Fibroblast of skin of left quadriceps (primary cell): ENCODE measurements at places on chromosomes 11 and 22.

DNA sequence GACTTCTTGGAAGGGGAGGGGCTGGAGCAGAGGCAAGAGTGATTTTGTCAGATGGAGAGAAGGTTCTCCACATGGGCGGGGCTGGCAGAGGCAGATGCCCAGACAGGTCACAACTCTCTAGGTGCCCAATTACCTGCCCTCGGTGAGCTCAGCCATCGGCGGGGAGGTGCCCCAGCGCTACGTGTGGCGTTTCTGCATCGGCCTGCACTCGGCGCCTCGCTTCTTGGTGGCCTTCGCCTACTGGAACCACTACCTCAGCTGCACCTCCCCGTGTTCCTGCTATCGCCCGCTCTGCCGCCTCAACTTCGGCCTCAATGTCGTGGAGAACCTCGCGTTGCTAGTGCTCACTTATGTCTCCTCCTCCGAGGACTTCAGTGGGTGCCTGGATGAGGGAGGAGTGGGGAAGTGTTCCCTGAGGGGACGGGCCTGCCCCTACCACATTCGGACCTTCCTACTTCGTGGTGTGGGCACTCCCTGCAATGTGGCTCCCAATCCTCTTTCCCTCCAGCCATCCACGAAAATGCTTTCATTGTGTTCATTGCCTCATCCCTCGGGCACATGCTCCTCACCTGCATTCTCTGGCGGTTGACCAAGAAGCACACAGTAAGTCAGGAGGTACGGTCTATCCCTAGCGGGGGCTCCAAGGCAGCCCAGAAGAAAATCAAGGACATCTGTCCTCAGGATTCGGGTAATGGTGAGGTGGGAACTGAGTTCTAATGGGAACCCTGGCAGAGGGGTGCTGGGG, 15.6 kb downstream of the PGAP2 start:
- DNase-seq = no peak

DNA sequence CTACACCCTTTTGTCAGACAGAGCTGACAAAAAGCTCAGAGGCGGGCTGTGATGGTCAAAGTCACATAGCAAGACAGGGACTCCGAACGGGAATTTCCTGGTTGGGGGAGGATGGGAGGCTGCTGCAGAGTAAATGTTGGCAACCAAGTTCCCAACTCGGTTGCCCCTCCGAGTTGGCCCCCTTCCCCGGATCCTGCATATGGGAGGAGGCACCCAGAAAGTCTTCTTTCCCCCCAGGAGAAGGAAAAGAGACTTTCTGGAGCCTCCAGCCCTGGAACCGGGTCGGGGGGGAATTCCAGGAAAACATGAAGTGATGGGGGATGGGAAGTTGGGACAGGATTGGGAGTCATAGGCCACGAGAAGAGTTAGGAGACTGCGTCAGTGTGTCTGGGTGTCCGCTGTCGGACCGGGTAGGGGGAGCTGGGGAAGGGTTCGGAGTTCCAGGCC, 614 bp downstream of the SELENOM start:
- no peak for DNase-seq

GRCh38 chr11:128897826-128898225, 6.7 kb downstream of the KCNJ5 start:
- DNase-seq = no peak

- DNase-seq = no peak
Measured at GRCh38 chr11:6608726-6609501, 3.1 kb downstream of the TAF10 start.

- peak; percentile 35 for DNase-seq
Measured at GRCh38 chr22:36144886-36145541, 15.5 kb downstream of the APOL3 start.

DNA sequence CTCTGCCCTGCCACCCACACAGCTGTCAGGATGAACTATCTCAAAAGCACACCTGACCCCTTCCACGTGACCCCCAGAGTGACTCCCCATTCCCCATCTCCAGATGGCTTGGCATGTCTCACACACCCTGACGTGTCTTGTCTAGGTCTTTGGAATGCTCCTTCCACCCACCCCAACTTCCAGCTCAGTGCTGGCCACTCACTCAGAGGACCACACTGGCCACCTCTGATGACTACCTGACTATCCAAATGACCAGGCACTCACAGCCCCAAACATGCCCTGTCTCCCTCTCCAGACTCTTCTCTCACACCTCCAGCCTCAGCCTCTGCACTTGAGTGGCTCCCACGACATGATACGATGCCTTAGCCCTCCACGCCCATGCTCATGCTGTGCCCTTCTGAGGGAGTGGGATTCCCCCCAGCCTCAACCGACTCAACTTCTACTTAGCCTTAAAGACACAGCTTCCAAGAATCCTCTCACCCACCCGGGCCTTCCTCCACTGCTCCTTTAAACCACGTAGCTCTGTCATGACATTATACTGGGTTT, 259.4 kb downstream of the BUD13 start:
- no peak for DNase-seq

- DNase-seq = no peak
Measured at GRCh38 chr11:35141571-35141971, 2.6 kb downstream of the CD44 start.

GRCh38 chr11:26860091-26860780, 133.7 kb upstream of the FIBIN start:
- DNase-seq = peak; percentile 81

GRCh38 chr11:131898949-131899348, 528.5 kb downstream of the NTM start:
- no peak for DNase-seq

- DNase-seq = no peak
Measured at GRCh38 chr11:25566298-25567200, 765.4 kb upstream of the ANO3 start.

DNA sequence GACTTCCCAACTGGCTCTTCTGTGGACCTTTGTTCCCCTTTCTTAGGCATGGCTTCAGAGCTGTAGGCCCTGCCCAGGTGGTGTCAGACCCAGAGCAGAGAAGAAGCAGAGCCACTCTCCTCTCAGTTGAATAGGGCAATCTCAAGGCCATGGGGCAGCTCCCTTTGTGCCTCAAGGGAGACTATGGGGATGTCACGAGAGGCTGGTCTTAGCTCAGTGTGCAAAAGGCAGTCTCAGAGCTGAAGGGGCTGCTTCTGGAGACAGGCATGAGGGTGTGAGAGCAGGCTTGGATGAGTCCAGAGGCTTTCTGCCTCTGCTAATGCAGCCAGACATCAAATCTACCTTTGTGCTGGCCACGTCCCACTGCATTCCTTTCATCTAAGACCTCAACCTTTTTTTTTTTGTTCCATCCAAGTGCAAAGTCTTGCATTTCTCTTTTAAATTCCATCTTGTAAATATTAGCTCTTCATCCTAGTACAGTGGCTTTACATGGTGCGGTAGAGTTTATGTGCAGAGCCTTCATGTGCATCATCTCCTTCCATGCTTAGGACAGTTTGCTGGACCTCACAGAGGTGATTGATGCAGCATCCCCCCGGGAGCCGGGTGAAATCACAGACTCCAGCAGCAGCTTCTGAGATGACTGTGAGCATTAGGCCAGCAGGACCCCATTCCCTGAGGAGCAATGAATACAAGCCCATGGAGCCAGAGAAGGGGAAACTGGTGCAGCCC, 34.2 kb upstream of the FCHSD2 start:
- DNase-seq = no peak

DNA sequence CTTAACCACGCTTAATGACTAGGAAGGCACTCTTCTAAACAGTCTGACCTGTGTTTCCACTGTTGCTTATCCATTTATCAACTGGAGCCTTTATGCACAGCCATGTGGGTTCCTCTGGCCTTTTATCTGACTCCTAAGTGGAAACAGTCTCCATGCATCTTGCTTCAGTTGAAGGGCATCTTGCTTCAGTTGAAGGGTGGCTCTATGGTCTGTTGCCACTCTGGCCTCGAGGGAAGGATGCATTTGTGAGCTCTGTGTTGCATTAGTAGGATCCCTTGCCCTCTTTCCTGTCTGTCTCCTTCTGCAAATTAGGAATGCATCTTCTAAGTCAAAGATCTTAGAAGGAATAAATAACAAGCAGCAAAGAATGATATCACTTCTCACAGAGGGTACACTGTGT, 25.8 kb upstream of the C11orf96 start:
- no peak for DNase-seq

DNA sequence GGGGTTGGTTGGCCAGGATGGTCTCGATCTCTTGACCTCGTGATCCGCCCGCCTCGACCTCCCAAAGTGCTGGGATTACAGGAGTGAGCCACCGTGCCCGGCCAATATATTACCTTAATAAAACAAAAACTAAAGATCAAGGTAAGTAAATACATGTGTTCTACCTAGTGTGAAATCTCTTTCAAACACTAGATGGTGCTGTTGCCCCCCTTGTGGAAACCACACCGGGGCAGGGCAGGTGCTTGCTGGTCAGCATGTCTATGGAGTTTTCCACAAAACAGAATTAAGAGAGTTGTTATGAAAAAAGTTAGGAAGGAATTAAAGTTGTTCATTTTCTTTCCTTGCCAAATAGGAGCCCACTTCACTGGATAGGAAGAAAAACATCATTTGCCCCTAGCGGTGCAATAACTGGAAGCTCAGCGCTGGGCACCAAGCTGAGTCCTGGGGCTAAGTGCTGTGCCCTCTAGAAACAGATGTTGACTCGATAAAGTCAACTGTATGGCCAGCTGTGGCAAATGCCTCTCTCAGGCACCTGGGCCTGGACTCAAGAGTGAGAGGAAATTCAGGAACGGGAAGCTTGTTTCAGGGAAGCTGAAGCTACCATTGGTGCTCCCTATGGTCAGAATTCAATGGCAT, 6.3 kb upstream of the KCNJ5 start:
- DNase-seq = no peak

- no peak for DNase-seq
Measured at GRCh38 chr11:17416492-17416891, 28.0 kb upstream of the KCNJ11 start.

GRCh38 chr11:105821372-105821771, 200.7 kb downstream of the MSANTD4 start:
- DNase-seq = no peak

GRCh38 chr11:93908689-93909088, 58.3 kb upstream of the VSTM5 start:
- peak; percentile 88 for DNase-seq

- DNase-seq = no peak
Measured at GRCh38 chr11:28472904-28473303, 364.7 kb downstream of the METTL15 start.

GRCh38 chr11:66243782-66244535, 24.5 kb upstream of the RAB1B start:
- no peak for DNase-seq

- no peak for DNase-seq
Measured at GRCh38 chr22:48927591-48927990, 900.1 kb downstream of the BRD1 start.

GRCh38 chr11:43943372-43943930, 1.0 kb downstream of the C11orf96 start:
- DNase-seq = no peak

DNA sequence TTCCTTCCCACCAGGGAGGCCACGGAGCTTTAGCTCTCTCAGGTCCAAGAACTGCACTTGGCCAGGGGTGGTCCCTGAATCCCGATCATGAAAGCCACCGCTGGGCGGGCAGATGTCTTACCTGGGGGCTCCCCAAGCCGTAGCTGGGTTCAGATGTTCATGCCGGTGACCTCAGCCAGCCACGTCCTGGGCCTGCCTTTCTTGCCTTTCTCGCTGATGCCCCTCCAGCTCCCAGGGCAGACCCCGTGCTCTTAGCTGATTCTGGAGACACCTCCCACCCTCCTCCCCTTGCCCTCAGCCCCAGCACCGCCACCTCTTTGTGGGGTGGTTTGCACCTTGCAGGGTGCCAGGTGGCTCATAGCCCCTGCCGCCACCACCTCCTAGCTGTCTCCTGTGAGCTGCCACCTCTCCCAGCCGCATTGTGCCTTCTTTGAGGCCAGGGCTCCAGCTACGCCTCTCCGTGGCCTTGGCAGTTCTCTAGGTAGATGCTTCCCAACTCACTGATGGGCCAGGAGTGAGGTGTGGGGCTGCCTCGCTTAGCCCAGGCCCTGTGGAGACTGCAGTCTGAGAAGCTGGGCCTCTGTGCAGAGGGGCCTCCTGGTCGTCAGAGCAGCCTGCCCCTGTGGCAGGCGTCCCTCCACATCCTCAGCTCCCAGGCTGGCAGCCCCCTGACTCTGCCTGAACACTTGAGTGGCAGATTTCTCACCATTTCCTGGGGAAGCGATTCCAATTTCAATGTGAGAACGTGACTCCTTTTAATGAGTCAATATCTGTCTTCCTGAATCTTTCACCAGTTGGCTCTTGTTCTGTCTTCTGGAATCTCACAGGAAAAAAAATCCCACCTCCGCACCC, 97.6 kb upstream of the B3GAT1 start:
- DNase-seq = no peak

DNA sequence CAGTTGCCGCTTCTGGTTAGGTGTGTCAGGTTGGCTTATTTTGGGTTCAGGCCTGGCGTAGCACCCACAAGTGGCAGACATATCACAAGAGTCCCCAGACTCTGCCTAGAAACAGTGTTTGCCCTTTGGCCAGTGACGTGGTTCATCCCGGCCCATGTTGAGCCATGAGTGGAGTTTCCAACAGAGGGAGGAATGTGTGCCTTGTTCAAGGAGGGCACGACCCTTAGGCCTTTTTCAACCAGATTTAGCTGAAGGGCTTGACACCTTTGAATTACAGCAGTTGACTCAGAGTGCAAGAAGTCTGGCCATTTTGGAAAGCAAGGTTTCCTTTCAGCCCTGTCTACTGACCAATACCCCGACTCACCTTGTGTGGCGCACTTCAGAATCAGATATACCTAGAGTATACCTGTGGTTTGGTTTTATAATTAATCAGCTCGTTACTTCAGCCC, 15.1 kb upstream of the AIFM3 start:
- no peak for DNase-seq

DNA sequence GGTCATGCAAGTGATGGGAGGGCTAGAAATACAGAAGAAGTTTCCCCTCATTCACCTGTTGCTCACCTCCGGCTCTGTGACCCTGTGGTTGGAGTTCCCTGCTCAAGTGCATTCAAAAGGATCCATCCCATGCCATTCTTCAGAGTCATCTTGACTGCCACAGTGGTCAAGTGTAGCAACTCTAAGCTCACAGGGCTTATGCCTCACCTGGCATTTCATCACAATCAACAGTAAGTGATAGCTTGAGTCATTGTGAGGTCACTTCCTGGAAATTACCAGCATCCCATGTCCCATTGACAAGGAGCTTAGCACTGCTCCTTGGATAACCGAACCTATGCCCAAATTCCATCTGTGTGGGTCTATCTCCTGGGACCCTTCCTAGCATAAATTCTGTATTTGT, 55.6 kb downstream of the OR4C45 start:
- DNase-seq = no peak

DNA sequence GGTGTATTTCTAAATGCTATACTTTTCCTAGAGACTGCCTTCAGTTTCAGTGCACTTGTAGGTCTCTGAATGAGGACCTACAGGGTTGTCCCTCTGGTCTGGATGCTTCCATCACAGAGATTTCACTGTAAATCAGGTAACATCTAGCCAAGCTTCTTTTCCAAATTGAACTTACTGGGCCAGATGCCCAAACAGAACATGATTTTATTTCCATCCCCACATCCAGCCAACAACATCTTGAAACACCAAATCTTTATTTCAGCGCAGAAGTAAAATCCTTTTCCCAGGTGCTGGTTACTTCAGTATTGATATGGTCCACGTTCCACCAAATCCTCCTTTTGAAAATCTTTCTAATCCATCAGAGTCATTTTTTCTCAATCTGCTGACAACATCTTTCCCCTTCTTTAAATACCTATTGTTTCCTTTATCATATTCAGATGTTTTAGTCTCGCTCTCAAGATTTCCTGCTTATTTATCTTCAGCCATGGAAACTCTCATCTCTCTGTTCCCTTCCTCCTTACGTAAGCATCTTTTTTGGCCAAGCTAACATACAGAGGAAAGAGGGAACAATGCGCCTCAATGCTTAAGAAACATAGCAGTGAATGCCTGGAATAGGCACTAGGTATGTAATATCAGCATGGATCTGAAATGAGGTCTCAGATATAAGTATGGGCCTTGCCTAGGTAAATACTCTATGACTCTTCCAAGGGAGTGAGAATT, 201.2 kb upstream of the MTNR1B start:
- no peak for DNase-seq
